Breast epithelium (tissue), 4 donors: ENCODE measurements at places on chromosomes 2 and 18.

DNA sequence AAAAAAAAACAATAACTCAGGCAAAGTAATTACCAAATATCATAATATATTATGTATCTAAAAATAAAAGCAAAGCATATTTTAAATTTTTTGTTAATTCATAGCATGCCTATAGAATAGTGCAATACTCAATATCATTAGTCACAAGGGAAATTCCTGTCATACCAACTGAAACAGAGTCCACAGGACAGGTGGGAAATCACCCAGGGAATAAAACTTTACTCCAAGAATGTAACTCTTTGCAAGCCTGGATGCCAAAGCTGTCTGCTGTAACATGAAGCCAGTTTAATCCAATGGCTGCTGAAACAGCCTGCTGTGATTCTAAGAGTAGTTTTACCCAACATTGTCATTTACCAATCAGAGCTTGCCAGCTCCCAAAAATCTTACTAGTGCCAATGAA is 40.0 kb upstream of the SULT1C3 start:
- no peak for DNase-seq

DNA sequence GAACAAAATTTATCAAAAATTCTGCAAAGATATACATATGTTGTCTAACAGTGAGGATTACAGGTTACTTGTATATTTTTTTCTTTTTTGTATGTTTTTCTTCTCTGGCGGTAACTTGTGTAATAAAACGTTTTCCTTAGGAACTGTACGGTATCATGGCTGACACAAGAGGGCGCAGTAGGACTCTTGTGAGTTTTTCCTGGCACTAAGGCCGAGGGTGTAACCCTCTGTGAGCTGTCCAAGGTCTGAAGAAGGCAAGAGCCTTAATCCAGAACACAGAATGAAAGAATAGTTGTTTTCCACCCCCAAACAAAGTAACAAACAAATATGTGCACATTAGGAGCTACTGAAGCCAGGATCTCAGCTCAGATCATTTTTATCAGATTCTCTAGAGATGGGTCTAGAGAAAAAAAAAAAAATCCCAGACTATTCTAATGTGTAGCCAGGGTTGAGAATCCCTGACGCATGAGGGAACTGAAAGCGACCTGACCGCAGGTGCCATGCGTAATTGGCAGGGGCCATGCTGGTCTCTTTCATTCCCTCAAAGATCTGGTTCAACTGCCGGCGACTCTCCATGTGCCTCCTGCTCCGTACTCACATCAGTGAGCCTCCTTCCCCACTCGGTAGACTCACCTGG is 27.0 kb downstream of the TMEM200C start:
- no peak for DNase-seq

- DNase-seq: no peak
Observed at GRCh38 chr18:11521853-11522252, 87.5 kb upstream of the SLC35G4 start.

DNA sequence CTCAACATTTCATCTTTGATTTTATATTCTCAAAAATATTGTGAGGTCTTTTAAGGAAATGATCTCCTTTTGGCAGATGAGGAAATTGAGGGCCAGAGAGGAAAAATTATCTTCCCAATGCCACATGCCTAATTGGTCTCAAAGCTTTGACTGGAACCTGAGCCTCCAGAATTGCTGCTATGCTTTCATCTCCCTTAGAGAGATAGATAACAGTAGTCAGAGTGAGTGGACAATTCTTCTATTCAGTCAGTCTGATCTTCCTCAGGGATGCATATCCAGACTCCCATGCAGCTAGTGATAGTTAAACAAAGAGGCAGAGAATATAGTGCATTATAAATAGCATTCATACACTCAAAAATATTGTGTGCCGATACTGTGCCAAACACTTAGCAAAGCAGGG is 3.8 kb upstream of the CLASP1 start:
- DNase-seq: no peak

DNA sequence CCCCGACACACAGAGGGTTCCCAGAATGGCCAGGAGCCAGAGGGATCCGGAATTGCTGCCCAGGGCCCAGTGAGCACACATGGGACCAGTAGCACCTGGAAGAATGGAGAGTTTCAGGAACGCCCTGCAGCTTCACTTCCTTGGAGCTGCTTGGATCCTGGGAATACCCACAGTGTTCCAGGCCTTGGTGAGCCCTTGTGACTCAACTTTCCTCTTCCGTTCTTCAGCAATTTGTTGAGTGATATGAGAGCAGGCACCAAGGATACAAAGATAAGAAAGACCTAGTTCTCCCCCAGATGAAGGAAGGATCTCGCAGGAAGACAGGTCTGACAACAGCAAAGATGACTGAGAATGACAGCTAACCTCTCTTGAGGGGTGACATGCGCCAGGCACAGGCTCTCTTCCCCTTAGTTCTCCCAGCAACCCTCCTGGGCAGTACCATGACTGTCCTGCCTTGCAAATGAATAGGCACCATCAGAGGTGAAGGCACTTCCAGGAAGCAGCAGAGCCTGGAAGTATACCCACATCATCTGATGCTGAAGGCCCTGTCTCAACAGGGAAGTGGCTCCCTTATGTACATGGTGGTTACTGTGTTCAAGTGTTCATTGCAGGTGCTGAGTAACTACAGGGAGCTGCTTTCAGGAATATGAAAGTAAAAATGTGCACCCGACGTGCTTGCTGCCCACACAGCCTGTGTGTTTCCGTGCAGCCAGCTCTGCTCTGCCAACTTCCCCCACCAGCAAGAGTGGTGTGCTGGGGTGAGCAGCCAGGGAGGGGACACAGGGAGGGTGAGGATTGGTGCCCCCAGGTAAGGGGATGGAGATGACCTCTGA is 116.2 kb downstream of the STPG4 start:
- no peak for DNase-seq

DNA sequence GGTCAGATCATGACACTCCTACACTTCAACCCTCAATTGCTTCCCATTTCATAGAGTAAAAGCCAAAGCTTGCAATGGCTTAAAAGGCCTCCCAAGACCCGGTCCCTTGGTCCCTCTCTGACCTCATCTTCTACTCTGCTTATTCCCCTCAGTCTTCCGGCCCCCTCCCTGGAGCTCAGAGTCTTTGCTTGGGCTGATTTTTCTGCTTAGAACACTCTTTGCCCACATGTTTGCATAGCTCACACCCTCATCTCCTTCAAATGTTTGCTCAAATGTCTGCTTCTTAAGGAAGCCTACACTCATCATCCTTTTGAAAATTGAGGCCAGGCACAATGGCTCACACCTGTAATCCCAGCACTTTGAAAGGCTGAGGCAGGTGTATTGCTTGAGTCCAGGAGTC is 65.6 kb upstream of the CAPN13 start:
- no peak for DNase-seq

DNA sequence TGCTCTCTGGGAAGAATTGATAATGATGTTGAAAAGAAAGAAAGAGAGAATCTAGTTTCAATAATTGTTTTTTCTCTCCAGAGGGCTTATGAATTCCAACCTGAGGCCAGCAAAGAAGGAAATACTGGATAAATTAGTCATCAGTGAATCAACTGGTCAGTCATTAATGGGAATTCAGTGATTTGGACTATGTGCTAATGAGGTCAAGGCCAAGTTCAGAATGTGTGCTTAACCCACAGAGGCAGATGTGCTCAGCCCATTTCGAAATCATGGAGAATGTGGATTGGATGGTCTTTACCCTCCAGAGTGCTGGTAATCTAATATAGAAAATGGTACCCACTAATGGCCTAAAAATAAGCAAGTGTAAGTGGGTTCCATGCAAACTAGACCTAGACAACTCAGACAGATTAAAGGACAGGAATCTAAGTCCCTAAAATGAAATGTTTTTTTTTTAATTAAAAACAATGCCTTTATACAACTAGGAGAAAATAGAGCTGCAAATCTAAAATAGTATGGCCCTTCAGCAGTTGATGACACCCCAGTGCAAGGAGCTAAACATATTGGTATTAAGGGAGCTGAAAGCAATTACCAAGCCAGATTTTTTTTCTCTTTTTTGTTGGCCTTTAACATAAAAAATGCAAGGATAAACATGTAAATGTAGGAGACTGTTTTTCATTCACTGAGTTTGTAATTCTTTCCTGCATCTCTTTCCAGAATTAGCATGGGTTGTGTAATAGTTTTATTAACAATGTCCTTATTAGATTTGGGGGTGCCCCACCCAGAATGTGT is 296.9 kb downstream of the SATB2 start:
- no peak for DNase-seq

DNA sequence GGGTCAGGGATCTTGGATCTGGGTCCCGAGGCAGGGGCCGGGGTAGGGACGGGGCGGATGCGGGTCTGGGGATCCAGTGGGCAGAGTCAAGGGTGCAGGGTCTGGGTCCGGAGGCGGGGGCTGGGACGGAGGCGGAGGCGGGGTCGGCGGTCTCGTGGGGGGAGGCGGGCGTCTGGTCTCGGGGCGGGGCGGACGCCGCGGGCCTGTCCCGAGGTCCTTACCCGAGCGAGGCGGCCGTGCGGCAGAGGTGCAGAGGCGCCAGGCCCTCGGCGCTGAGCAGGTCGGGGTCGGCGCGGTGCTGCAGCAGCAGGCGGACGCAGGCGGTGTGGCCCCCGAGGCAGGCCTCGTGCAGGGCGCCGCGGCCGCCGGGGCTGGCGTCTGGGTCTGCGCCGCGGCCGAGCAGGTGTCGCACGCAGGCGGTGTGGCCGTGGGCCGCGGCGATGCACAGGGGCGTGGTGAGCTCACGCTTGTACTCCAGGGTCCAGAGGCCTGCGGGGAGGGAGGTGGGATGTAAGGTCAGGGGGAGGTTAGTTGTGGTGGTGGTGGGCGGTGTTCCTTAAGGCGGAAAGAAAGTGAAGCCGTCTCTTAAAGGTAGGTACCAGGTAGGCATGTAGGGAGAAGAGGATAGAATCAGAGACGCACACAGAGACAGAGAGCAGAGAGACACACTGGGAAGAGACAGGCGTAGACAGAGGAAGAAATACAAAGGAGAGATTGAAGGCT is 26.6 kb downstream of the ASB18 start:
- DNase-seq: no peak

DNA sequence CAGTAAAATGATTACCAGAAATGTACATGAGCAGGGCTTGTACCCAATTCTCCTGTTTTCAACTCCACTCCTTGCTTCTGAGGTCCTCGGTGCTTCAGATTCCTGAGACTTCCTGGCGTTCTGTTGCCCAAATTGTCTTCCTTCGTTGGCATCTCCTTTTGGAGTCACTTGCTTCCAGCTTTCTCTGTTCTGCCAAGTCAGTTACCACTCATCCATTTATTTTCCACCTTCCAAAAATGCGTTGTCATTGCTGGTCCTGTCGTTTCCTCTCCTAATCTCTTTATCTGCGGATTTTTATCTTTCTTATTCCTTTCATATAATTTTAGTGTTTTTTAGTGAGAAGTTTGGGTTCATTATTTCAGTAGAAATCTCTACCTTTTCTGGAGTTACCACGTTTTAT is 18.5 kb upstream of the EFR3B start:
- DNase-seq: no peak

DNA sequence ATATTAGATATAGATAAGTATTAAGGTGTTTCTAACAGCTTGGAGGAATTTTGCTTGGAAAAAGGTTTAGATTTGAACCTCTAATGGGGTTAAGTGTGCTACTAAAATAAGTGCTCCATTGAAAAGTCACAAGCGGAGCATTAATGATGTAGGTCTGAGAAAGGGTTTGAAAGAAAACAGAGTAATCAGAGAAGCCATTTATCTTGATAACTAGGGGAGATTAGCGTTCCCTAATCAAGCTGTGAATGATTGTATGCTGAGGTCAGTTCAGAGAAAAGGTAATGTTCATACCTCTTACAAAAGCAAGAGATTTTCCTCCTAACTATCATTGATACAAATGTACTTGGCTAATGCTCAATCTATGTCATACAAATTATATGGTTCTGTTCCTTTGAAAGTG is 1.5 kb downstream of the ARHGAP25 start:
- DNase-seq: no peak

DNA sequence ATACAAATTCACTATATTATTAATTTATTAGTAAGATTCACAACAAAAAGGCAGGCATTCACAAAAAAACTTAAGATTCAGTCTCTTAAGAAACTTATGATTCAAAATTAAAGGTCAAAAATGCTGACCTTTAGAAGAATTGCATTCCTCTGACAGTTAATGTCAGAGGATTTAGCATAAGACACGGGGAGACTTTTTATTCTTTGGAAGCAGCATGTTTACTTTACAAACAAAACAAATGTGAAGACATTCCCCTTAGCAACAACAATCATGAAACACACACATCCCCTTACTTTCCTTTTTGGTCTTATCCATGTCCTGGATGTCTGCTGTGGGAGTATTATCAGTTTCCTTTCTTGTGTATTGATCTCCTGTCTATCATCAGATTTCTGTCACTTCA is 117.1 kb downstream of the RAD51AP2 start:
- DNase-seq: no peak

- peak; percentile 81 for DNase-seq
Observed at GRCh38 chr2:102049756-102050443, 58.1 kb downstream of the IL1R2 start.

DNA sequence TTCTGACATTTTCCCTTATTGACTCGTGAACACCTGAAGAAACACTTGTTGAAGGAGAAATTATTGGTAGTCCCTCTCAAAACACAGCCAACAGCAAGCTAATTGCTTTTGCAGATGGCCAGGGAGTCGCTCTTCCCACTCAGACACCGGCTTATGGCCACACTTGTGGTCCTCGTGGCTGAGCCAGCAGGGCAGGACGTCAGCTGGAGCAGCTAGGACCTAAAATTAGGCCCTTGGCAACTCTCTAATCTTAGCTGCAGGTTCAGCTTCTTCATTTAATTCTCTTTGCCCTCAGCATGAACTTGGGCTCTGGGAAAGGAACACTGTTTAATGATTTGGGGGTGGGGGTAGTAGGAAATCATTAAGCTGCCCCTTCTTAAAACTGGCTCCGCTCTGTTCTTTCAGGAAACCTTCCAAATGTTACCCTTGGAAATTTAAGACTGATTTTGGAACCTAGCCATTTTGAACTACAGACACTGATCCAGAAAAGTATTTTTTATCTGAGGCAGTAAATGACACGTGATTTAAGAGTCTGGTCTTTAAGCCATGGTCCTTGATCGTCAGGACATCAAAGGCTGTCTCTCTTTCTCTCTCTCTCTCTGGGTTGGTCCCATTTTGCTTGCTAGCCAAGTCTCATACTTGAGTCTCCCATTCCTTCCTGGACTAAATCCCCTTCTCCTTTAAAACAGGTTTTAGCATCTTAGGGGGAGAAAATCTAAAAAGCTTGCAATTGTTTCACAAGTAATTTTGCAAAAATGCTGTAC is 77.5 kb downstream of the CDK15 start:
- DNase-seq: no peak

- no peak for DNase-seq
Observed at GRCh38 chr18:24187049-24187448, 48.2 kb downstream of the CABYR start.

GRCh38 chr2:212021947-212022346 is 516.7 kb downstream of the ERBB4 start:
- no peak for DNase-seq

DNA sequence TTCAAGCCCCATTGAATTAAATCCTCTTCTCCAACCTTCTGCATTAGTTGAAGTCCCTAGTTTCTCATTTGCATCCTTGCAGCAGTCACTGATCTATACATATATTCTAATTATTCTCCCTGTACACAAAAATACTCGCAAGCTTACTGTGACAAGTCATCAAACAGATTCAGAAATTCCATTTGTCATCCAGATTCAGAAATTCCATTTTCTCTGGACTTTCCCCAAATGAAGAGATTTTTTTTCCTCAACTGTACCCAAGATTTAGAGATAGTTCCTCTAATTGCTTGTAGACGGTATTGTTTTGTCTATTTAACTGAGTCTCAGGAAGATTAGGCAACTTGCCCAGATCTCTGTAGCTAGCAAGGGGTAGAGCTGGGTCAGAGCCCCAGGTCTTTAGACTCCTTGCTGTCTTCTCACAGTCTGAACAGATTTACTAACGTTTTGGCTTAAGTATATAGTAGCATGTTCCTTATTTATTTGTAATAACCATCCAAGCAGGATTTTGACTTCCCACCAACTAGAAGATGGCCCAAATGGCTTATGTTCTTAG is 34.2 kb downstream of the RAB12 start:
- no peak for DNase-seq
